ENCODE measurements at places on chromosomes 2 and 18.

DNA sequence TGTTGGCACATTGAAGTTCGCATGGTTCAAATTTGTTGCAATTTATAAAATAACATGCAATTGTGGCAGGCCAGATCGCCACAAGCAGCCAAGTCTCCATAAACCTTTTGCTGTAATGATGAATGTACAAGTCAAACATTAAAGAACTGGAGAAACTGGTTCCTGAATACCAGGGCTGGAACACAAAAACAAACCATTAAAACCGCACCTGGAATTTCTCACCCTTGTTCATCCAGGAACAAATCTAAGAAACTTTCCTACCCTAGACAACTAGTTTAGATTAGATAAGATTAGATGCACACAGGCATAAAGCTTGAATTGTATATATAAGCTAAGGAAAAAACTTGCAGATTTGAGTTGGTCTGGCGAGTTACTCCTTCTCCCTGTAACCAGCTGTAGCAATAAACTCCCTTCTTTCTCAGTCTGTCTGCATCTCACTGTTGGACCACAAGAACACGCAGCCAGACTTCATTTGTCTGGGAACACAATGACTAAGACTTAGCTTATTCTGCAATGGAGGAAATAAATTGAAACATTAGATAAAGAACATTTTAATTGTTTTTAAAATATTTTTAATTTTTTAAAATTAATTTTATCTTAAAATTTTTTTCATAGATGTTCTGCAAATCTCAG is 1835.5 kb upstream of the LRRTM1 start:
- no peak for DNase-seq

DNA sequence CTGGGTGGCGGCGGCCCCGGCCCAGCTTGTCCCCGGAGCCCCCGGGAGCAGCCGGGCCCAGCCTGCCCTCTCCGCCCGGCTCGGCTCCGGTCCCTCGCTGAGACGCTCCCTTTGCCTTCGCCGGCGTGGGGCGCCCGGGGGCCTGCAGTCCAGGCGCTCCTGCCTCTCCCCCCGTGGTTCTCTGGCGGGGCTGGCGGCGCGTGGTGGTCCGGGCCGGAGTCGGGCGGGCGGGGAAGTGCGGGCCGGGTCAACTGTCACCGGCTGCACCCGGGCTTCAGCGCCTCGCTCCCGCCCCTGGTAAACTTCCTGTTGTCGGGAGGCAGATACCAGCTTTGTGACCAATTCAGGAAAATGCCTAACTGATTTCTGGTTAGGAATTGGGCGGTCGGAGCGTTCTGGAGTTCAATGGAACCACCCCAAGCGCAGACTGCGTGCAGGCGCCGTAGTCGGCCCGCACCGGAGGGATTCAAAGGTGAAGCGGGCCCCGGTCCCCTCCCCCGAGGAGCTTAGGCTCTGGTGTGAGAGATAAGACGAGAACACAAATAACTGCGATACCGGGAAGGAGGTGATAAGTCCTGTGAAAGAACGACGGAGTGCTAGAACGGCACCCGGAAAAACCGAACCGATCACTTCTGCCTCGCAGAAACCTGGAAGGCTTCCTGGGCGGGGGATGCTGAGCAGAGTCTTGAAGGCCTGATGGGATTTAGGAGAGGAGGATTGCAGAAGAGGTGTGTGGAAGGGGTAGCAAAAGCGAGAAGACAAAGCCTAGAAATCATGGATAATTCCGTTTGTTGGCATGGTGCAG is 891 bp downstream of the CAB39 start:
- DNase-seq: peak; percentile 95

GRCh38 chr2:134455426-134455825 is 201.6 kb downstream of the MGAT5 start:
- DNase-seq: no peak

DNA sequence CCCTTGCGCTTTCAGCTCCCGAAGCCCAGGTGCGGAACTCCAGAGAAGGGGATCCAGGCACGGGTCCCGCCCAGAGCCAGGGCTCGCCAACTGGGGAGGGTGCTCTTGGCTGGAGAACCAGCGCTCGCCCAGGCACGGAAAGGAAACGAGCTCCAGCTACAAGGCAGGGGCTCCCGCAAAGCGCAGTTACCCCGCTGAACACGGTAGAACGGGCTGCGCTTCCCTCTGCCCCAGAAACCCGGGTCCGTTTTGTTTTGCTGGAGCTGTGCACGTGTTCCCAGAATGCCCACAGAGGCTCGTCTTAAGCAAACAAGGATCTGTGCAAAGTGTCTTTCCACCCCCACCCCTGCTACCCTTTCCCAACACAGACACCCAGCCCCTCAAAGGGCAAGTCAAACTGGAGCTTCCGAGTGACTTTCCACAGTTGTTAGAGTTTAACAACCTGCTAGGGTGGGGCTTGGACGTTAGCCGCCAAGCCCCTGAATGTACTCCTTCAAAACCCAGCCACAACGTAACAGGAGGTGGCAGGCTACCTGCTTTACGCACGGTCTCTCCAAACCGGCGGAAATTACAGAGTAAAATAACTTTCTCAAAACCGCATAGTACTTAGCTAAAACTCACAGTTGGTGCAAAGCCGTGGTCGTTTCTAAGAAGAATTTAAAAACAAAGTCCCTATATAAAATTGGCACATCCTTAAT is 775 bp downstream of the RNF125 start:
- peak; percentile 51 for DNase-seq

- no peak for DNase-seq
Measured at GRCh38 chr18:54783139-54783538, 45.1 kb upstream of the RAB27B start.

- DNase-seq: no peak
Measured at GRCh38 chr2:8999102-8999446, 4.4 kb downstream of the MBOAT2 start.

GRCh38 chr2:20818820-20819219 is 4.1 kb downstream of the LDAH start:
- peak; percentile 7 for DNase-seq

GRCh38 chr18:64233851-64234250 is 85.0 kb upstream of the LINC00305 start:
- no peak for DNase-seq

DNA sequence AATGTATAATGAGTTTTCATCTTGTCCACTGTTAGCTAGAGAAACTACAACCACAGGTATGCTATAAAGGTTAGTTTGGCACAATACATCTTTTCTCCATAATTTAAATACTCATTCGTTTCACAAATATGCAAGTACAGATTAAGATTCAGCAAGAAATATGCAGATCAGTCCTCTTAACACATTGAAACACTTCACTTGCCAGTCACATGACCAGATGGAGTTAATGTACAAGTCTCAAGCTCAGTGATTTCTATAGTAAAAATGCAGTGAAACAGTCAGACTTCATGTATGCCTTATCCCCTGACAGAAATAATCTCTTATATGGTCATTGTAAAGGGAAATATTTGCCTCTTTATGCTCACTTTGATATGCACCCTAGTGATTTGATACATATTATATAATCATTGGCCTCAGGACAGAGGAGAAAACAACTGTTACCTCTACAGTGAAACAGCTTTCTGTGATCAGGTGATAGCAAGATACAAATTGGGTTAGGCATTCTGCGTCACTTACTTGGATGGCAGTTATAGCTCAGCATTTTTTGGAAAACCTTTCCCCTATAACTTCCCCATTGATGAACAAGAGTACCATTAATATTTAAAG is 104.6 kb downstream of the TCF4 start:
- DNase-seq: no peak

Measured in OCI-M1 (cell line).